ENCODE measurements at places on chromosomes 11 and 22.

DNA sequence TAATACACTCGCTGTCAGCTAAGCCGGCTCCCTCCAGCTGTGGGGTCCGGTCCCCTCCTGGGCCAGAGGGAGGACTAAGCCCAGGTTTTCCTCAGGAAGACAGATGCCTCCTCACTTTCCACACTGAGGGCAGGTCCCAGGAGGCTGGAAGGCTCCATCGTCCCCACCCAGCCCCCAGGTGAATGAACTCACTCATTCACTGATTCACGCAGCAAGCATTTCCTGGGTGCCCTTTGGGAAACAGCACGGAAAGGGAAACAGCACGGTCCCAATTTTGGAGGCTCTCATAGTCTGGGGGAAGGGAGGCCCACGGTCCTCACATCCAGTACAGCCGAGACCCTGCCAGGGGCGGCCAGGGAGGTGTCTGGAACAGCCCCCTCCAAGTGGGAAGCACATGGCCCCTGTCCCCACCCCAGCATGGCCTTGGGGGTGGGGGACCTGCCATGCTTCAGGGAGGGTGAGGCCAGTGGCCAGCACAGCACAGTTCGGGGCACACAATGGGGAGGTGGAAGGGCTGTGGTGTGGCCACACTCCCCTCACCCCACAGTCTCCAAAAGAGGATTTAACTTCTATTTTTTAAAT lies 9.3 kb upstream of the TH start:
- no peak for DNase-seq

DNA sequence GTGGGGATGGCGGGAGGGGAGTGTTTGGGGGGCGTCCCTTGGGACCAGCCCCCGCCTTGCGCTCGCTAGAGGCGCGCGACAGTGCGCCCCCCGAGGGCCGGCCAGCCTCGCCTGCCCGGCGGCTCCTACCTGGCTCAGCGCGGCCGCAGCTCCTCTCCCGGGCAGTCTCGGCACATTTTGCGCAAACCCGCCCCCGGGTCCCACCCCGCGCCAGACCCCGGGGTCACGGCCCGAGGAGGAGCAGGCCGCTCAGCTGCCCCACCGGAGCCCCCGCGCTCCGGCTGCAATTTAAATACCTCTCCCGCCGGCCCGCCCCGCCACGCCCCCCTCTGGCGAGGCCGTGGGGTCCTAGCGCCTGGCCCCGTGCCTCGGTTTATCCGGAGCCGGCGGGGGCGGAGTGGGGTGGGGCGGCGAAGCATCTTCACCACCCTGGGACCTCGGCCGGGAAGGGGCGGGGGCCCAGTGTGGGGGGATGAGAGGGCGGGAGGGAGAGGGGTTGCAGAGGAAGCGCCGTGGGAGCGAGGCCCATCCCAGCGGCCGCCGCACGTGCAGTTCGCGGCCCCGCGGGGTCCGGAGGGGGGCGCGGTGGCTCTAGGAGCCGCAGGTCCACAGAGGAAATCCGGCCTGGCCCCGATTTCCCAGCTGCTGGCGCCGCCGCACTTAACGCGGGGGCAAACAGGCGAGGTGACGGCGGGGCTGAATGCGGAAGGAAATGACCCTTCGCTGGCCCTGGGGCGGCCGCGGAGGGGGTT lies at the start of gene LRRC32:
LRRC32 (minus strand) TSS at position 263 of the 752 bp plus-strand sequence. CDS start 4,793 bp downstream, outside the sequence.
- DNase-seq: peak; percentile 57

DNA sequence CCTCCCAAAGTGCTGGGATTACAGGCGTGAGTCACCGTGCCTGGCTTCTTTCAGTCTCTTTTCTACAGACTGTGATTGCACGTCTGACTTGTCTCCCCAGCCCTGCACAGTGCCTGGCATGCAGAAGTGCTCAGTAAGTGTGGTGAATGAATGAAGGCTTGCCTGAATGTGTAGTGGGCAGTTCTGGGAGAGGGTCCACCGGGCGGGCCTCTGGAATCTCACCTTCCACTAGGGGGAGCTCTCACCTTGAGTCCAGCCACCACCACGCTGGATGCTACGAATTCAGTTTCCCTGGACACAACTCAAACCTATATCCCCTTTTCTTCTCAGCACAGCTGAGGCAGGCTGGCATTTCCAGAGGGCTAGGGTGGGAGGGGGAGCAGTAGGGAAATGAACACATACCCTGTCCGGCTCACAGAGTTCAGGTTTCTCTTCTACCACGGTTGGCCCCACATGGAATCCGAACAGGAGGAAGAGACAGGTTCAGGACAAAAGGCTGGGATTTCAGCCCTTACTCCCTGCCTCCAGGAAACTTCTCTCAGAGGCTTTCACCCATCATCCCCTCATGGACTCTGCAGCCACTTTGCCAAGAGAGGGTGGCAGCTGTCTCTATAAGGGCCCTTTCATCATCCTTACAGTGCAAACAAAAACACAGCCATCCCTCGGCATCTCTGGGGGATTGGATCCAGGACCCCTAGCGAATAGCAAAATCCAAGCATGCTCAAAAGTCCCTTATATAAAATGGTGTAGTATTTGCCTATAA lies 86.8 kb downstream of the NECTIN1 start:
- DNase-seq: no peak

GRCh38 chr11:116910378-116910777 lies 73.0 kb upstream of the APOA1 start:
- no peak for DNase-seq

GRCh38 chr22:40898850-40899357 lies 37.0 kb upstream of the DNAJB7 start:
- DNase-seq: no peak

GRCh38 chr22:19641254-19641982 lies 72.9 kb upstream of the SEPTIN5 start:
- DNase-seq: peak; percentile 85

DNA sequence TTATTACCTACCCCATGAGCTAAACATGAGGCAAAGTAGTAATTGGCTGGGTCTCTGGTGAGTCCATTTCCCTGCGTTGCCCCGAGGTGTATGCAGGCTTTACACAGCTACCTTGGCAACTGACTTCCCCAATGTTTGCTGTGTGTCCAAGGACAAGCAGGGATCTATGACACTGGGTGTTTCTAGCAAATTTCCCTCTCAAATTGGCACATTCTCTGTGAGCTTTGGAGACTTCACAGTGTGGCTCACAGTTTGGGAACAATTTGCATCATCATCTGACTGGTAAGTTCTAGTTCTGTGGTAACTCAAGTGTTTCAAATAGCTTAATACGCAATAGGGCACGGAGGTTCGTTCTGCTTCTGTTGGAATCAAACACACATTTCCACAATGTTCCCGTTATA lies 12.5 kb downstream of the NNMT start:
- DNase-seq: no peak

DNA sequence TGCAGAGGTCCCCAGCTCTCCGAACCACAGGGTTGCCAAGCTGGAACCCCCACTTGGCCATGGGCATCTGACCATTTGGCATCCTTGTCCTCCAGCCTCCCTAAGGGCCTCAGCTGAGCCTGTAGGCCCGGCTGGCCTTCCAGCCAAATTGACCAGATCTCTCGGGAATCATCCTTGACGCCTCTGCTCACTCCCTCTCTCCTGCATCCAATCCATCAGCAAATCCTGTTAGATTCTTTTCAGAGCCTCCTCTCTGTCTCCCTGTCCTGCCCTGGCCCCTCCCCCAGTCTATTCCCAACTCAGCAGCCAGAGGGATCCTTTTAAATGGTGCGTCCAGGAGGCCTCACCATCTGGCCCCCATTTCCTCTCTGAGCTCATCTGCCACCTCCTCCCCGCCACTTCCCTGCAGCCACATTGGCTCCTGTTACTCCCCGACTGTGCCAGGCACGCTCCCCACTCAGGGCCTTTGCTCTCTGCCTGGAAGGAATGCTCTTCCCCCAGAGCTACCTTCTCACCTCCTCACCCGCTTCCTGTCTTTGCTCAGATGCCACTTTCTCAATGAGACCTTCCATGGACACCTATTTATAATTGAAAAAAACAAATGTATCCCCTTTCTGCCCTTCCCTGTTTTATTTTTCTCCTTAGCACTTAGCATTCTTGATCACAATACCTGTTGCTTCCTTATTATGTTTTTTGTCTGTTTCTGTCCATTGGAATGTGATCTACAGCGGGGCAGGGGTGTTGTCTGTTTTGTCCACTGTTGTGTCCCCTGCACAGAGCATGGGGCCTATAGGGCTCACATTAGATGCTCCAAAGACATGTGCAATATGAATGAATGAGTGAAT lies 78.1 kb downstream of the NFAM1 start:
- DNase-seq: peak; percentile 56

DNA sequence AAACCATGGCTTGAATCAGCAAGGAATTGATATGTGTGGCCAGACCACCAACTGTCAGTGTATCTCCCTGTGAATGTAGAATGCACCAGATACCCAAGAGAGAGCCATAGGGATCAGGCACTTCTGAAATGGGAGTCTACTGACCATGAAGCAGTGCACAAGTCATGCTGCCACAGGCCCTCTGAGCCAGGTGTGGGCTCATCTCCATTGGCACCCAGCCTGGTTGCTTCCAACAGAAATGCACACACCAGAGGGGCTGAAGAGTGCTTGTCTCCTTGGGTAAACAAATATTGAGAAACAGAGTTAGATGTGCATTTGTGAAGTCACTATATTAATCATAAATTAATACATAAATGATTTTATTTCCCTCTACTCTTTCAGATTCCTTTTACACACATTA lies 28.4 kb upstream of the PANX1 start:
- DNase-seq: no peak
